ENCODE measurements at places on chromosomes 7 and 10.
A peak's percentile ranks its signal among the peaks of the same experiment; 100 is the strongest.

DNA sequence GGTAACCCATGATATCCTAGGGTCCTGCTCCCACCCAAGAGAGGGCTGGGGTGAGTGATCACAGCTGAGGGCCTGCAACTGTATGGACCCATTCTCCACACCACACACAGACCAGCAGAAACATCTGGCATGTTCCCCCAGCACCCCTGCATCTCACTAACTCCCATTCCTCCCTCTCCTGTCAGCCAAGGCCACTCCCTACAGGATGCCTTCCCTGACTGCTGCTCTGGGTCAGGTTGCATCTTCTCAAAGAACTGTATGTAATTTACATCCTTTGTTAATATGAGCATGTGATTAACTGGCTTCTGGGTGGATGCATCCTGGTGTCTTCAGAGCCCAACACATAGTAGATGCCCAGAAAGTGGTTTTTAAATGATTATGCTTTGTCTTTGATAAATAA, 56.2 kb downstream of the PTPRE start:
- no peak for DNase-seq

GRCh38 chr7:37947138-37947940, 26.9 kb downstream of the EPDR1 start:
- DNase-seq, result no peak

DNA sequence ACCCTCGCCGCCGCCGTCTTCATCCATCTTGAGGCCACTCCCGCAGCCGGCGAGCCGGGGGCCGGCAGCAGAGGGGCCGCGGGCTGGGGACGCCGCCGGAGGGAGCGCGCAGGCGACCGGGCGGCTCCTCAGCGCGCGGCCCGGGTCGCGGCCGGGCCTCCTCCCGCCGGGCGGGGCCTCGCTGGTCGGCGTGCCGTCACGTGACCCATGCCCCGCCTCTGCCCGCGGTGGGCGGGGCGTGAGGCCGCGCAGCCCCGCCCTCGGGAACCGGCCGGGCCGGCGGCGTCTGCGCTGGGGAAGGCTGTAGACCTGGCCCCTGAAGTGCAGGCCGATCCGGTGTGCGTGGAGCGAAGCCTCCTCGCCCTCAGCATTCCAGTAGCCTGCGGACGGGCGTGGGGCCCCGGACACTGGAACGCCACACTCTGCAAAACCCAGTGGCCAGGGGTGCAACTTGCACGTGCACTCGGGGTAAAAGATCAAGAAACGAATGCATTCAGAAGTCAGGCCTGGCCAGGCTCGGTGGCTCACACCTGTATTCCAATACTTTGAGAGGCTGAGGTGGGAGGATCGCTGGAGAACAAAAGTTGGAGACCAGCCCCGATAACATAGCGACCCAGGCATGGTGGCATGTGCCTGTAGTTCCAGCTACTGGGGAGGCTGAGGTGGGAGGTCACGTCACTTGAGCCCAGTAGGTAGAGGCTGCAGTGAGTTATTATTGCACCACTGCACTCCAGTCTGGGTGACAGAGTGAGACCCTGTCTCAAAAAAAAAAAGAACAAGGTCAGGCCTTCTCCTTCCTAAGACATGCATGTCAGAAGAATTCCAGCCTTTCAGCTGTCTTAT, at the start of gene CYTH3:
Gene CYTH3, minus strand, starts transcription at position 144 of the 843 bp plus-strand sequence. Its CDS starts 117 bp downstream, at position 27.
- DNase-seq, result peak; percentile 65

DNA sequence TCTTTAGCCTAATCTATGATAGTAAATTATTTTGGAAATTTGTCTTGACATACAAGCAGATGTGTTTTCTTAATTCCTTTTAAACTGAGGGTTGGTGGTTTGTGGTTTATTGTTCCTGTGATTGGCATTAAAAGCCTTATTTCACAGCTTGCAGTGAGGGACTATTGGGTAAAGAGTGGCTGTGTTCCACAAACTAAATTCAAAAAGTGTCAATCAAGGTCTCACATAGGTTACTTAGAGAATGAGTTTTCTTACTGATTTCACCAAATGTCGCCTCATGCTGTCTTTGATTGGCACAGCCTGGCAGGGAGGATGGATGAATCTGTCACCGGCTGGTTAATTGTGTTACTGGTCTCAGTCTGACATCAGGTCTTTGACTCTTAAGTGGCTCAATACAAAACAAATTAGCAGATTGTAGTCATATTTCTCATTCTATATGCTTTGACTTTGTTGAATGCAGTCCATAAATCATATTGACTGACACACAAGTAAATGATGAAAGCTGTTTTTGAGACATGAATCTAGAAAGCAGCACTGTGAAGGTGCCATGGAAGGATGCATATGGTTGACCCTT, 66.8 kb upstream of the CYP26C1 start:
- no peak for DNase-seq

DNA sequence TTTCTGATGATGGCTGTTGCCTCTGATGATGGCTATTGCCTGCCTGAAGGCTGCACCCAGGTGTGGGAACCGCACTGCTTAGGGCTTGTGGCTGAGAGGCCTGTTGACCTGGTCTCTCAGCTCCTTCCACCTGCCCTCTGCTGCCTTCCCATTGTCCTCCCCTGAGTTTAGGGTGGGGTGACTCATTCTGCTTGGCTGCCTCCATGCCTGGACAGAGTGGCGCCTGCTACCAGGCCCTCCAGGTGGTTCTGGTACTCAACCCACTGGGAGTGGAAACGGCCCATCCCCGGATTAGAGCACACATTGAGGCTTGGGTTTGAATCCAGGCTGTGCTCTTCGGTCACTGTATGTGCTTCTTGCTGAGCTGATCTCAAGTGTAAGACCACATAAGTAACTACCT, 120.6 kb downstream of the SEM1 start:
- no peak for DNase-seq

Measured in activated gamma-delta T cell (primary cell).